Keratinocyte (primary cell): ENCODE measurements at places on chromosomes 16 and 17. TPM values are rescaled to one million over a fixed set of nuclear protein-coding genes. Genes with fewer than 3 reads are reported as not detected.

The HS3ST3A1 gene
- polyA plus RNA-seq = 0.04 to 0.42 TPM (median 0.29 TPM) in 3 replicates

DNA sequence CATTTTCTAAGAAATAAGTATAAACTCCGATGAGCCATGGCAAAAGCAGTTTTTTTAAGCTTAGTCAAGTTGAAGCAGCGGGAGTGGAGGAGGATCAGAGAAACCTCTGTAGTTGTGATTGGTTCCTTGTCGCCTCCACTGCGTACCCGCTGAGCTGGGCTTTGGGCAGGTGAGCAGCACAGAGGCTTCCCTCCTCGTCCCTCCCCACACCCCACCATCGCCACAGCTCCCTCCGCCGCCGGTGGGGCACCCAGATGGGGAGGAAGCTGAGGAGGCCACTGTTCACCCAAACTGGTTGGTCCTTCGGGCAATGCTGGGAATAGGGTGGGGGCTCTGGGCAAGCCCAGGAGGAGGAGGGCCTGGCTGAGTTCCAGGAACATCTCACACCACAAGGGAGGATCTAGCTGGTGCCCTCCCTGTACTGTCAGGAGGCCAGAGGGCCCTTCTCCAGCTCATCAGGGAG lies 5.2 kb upstream of the MRPL38 start:
- no peak for DNase-seq

The CIBAR2 gene
- not detected in 3 replicates for polyA plus RNA-seq

The NOL3 gene
- 10.5 to 18.1 TPM (median 16.8 TPM) in 3 replicates for polyA plus RNA-seq

GRCh38 chr16:71840052-71840451 lies 5.7 kb upstream of the ATXN1L start:
- no peak for DNase-seq

- no peak for DNase-seq
Observed at GRCh38 chr17:67049025-67049739, 4.8 kb downstream of the CACNG1 start.

DNA sequence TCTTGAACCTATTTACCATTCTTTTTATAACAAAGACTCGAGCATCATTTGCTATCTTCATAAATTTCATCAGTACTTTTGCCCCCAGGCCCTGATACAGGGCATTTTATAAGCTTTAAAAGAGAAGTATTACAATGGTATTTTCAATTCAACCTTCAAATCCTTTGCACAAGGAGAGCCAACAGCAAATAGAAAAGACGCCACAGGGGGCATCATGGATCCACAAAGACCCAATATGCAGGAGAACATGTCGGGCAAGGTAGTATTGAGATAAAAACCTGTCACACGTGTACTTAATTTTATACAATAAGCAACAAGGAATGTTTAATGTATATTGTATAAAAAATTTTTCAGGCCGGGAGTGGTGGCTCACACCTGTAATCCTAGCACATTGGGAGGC lies 10.2 kb downstream of the MAP3K14 start:
- DNase-seq = no peak

GRCh38 chr16:21314339-21314738 lies 36.2 kb upstream of the CRYM start:
- DNase-seq = no peak

The C1QL1 gene
- polyA plus RNA-seq = 0.04 to 0.15 TPM in 2 of 3 replicates, not detected in the other
